ENCODE measurements at places on chromosomes 16 and 17.
A peak's percentile ranks its signal among the peaks of the same experiment; 100 is the strongest.

DNA sequence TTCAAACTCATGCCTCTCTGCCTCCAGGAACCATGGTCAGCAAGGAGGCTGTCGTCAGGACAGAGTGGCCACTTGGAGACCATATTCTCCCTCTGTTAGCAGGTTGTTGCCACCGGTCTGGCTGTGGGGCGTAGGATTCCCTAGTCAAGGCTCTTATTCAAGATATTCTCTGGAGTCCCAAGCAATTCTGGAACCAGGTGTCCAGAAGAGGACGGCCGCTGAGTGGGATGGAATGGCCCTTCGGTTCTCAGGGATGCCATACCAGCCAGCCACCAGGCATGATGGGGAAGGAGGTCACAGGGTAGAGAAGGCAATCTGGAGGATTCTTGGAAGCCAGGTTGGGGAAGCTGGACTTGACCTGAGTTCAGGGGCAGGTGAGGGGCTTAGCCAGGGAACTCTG, 173.5 kb downstream of the GSG1L start:
- no peak for DNase-seq

- DNase-seq: no peak
Observed at GRCh38 chr17:62644487-62645173, 17.2 kb downstream of the MRC2 start.

DNA sequence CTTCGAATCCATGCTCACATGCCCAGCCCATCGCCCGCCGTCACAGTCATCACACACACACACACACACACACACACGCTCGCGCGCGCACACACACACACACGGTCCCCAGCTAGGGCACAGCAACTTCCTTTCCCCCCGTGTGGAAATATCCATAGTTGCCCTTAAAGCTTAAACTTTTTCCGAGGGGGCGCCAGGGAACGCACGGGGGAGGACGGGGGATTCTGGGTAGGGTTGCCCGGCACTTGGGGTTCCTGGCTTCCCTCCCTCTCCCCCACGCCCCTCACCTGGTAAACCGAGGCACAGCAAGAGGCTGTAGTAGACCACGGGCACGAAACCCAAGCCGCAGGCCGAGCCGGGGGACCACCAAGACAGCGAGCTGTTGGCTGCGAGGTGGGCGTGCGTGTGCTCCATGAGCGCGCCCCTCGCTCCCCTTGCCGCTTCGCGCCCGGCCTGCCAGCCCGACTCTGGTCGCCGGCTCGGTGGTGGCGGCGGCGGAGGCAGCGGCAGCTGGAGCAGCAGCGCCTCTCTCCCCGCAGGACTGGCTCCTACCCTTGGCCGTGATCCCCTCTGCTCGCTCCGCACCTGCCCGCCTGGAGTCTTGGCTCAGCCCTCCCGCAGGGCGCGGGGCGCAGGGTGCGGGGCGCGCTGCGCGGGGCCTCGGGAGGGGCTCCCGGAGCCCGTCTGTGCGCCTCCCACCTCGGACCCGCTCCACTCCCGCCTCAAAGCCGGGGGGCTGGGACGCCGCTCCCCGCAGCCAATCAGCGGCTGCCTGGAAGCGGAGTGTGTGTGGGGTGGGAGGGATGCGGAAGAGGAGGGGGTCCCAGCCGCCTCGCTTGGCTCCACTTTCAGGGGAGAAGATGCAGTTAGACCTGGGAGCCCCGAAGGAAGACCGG, at the start of gene GPR139:
GPR139 (minus strand) TSS at position 688 of the 896 bp plus-strand sequence; CDS start at position 414, 274 bp downstream.
- DNase-seq: no peak

DNA sequence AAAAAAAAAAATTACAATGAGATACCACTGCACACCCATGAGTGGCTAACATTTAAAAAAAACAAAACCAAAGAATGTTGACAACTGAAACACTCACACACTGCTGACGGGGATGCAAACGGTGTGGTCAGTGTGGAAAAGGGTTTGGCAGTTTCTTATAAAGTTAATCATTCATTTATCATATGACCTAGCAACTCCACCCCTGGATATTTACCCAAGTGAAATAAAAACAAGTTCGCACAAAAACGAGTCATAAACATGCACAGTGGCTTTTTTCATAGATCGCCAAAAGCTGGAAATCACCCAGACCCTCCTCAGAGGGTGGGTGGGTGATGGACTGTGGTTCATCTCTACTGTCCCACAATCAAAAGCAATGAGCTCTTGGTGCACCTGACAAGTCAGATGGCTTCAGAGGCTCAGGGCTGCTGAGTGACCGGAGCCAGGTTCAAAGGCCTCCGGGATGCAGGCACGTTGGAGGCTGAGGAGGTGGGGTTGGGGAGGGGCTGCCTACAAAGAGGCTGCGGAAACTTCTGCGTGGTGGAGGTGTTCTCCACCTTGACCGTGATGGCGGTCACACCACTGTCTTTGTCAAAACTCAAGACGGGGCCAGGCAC, 14.2 kb downstream of the RAB40B start:
- no peak for DNase-seq

DNA sequence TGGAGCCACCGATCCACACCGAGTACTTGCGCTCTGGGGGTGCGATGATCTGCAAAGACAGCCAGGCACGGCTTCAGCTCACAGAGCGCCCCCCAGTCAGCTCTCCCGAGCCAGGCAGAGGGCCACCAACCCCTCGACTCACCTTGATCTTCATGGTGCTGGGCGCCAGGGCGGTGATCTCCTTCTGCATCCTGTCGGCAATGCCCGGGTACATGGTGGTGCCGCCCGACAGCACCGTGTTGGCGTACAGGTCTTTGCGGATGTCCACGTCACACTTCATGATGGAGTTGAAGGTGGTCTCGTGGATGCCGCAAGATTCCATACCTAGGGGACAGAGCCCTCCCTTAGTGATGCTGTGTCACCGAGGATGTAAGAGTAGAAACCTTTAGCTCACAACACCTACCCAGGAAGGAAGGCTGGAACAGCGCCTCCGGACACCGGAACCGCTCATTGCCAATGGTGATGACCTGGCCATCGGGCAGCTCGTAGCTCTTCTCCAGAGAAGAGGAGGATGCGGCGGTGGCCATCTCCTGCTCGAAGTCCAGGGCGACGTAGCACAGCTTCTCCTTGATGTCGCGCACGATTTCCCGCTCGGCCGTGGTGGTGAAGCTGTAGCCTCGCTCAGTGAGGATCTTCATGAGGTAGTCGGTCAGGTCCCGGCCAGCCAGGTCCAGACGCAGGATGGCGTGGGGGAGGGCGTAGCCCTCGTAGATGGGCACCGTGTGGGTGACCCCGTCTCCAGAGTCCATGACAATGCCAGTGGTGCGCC, 1.6 kb downstream of the ACTG1 start:
- peak; percentile 53 for DNase-seq

- no peak for DNase-seq
Observed at GRCh38 chr17:58648236-58648635, 43.6 kb downstream of the TEX14 start.

Data from activated T-cell treated with anti-CD3 and anti-CD28 coated beads, Interleukin-2, amount 50 U/mL, for 72 hours (primary cell).